ENCODE measurements at places on chromosomes 13 and 19.
A peak's percentile ranks its signal among the peaks of the same experiment; 100 is the strongest.

DNA sequence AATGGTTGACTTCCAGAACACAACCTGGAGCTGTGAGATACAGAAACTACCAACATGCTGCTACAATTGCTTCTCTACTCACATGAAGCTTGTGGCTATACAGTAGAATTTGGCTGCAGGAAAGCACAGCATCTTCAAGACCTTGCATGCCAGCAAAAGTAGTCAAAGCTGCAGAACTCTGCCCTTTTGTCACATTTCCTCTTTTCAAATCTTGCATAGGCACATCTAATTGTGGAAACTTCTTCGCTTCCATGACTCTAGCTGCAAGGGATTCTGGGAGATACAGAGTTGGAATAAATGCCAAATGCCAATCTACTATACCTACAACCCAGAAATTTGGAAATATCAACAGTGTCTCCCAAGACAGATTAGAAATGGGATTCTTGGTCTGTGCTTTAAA, 462.2 kb downstream of the FOXO1 start:
- DNase-seq = no peak

- DNase-seq = no peak
These were observed 14.9 kb downstream of the RFC3 start for GRCh38 chr13:33832872-33833271.

DNA sequence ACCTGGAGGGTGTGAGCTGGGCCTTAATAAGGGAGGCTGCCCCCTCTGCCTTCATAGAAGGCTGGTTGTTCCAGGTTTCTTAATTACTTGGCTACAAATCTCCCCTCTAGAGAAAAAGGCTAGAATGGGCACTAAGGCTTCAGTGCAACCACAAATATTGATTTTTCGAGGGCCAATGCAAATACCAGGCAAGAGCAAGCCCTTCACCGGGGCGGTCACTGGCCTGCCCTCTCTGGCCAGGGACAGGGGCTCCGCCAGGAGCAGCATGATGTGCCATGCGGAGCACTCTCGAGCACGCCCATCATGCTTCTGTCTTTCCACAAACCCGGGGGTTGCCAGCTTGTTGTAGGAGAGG, 127.8 kb upstream of the SPACA7 start:
- DNase-seq = no peak

GRCh38 chr13:50410921-50411746, 395.9 kb downstream of the KCNRG start:
- peak; percentile 18 for DNase-seq

GRCh38 chr19:34766386-34766785, 6.6 kb downstream of the ZNF599 start:
- DNase-seq = no peak

- peak; percentile 93 for DNase-seq
These were observed at the start of gene MARK4 for GRCh38 chr19:45250832-45251451. Gene MARK4 (plus strand): TSS chr19:45251271. CDS start chr19:45251589, 318 bp downstream.

- DNase-seq = no peak
These were observed 14.7 kb downstream of the UBAC2 start for GRCh38 chr13:99215184-99215830.

GRCh38 chr13:21579754-21580316, 24.1 kb downstream of the MICU2 start:
- no peak for DNase-seq

- no peak for DNase-seq
These were observed 231.7 kb upstream of the MIR17HG start for GRCh38 chr13:91115776-91116175.

DNA sequence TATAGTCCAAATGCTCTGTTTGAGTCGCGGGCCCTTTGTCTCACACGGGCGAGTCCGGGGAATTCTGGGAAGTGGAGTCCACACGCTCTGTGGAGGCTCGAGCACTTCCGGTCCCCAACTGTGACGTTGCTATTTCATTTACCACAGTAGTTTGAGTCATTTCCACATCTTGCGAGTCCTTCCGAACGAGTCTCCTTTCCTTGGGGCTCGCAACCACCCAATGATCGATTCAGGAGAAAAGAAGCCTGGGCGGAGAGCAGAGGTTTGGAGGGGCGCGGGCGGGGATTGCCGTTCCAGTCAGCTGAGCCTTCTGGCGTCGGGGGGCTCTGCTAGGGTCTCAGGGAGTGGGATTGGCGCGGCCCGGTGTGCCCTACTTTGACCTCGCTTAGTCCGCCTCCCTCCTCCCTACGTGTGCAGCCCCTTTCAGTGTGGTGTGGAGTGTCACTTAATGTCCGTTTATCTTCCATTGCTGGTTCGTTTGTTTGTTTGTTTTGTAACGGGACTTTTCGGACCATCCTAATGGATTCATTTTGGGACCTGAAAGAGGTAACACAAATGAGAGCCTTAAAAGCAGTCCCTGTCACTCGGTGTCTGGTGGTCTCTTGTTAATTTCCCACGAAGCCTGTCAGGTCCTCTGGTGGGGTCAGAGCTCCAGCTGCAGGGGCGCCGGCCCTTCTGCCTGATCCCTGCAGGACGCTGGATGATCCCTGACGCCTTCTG, at the start of gene ZNF222:
Gene ZNF222 (plus strand): TSS at position 163 of the 720 bp plus-strand sequence. CDS start 58 bp downstream, at position 221.
- peak; percentile 57 for DNase-seq

GRCh38 chr19:1567116-1567847, 843 bp downstream of the MEX3D start:
- no peak for DNase-seq

DNA sequence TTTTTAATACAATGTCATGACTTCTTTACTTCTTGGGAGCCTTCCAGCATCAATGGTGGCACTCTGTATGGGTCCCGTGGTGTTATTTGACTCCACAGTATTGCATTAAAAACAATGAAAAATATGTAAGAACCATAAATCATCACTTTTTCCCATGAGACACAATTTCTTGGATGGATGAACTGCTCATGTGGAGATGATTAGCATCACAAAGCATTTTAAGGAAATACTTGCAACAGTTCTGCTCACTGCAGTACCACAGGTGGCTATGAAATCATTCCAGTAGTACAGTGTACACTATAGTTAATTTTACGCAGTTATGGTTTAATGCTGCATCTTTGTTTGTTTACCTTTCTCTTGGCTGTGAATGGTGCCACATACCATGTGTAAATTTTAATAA, 37.2 kb upstream of the C1QTNF9B start:
- no peak for DNase-seq

DNA sequence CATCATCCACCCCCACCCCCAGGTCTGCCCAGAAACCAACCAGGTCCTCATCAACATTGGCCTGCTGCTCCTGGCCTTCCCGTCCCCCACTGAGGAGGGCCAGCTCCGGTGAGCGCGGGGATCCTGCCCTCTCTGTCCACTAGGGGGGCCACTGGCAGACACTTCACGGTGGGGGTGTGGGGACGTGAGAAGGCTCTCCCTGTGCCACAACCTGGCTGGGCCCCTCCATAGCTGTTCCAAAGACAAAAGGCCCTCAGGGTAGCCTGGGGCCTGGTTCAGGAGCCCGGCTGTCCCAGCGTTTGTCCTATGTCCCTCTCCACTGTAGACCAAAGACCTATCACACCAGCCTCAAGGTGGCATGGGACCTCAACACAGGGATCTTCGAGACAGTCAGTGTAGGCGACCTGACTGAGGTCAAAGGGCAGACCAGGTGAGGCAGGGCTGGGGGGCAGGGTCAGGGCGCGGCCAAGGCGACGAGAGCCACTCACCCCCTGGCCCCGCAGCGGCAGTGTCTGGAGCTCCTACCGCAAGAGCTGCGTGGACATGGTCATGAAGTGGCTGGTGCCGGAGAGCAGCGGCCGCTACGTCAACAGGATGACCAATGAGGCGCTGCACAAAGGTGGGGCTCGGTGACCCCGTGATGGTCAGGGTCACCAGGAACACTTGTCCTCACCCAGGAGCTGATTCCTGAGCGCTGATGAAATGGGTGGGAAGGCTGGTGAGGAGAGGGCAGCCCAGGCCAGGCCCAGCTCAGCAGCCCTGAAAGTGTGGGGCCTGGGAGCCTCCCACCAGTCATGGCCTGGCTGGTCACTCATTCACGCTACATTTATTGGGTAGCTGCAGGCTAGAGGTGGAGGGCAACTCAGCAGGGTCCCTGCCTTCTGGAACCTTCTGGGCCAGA, 7.9 kb downstream of the DCAF15 start:
- DNase-seq = peak; percentile 71

- no peak for DNase-seq
These were observed 16.2 kb upstream of the MIR17HG start for GRCh38 chr13:91331047-91331915.

DNA sequence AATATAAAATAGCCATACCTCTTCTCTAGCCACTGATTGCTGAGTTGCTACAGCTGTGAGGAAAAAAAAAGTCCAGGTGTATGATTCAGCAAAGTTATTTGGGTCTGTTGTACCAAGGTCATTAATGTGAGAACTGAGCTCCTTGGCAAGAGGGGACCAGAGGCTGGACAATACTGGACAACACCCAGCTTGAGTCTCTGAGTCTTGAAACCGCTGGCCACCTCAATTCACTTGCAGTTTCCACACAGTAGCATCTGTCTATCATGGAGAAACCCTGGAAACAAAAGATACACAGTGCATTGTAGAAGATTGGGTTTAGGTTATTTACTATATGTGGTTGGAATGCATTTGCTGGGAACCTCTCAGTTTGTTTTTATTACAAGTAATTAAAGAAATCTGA, 60.4 kb downstream of the WDFY2 start:
- DNase-seq = no peak

GRCh38 chr19:52028780-52029123, 573 bp upstream of the ZNF614 start:
- peak; percentile 11 for DNase-seq

GRCh38 chr13:105572401-105572800, 963.1 kb downstream of the EFNB2 start:
- no peak for DNase-seq

DNA sequence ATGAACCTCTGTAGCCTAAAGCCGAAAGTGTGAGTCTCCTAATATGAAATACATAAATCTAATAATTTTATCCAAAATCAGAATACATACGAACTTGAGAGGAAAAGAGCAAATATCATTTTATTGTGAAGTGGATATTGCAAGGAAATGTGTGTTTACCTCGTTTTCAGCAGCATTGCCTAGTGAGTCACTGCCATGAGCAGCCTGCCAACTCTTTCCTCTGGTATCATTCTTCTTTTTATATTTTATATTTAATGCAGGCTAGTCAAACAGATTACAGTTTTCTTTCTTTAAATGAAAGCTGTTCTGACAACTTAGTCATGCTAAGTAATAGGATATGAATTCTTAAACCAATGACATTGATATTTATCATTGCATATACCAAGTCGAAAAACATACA, 44.2 kb downstream of the EDNRB start:
- no peak for DNase-seq
